ENCODE measurements at places on chromosomes 2 and 18. TPM values are rescaled to one million over a fixed set of nuclear protein-coding genes. Genes with fewer than 3 reads are reported as not detected.

IL36A gene
- total RNA-seq: not detected

BMPR2 gene
- 24.1 TPM for total RNA-seq

OTOS gene
- 1.2 TPM for total RNA-seq

NEU2 gene
- not detected for total RNA-seq

DSG1 gene
- total RNA-seq: not detected

MYOM1 gene
- 0.15 TPM for total RNA-seq

HOXD11 gene
- not detected for total RNA-seq

UGT1A3 gene
- total RNA-seq: not detected

CHRNG gene
- not detected for total RNA-seq

PROKR1 gene
- total RNA-seq: not detected

COL4A3 gene
- 0.17 TPM for total RNA-seq

LOXHD1 gene
- not detected for total RNA-seq

TGFA gene
- 0.73 TPM for total RNA-seq
